ENCODE measurements at places on chromosomes 2 and 18. TPM values are rescaled to one million over a fixed set of nuclear protein-coding genes. Genes with fewer than 3 reads are reported as not detected.

The KCNG2 gene
- not detected for total RNA-seq

The SP5 gene
- total RNA-seq: not detected

The CYP27C1 gene
- total RNA-seq: not detected

The CCDC141 gene
- total RNA-seq: 8.2 TPM

The ZFAND2B gene
- 73.3 TPM for total RNA-seq

The DLX2 gene
- total RNA-seq: not detected

The PSMD14 gene
- 14.1 TPM for total RNA-seq

The GALNT5 gene
- total RNA-seq: not detected

The CFAP221 gene
- not detected for total RNA-seq

The GPR55 gene
- 8.3 TPM for total RNA-seq

The SANBR gene
- 6.0 TPM for total RNA-seq

The AQP12B gene
- total RNA-seq: not detected

The C1QL2 gene
- not detected for total RNA-seq

The CRACDL gene
- total RNA-seq: 1.1 TPM

The MAP3K19 gene
- not detected for total RNA-seq

The DNAJC5G gene
- total RNA-seq: not detected

The ANKRD62 gene
- not detected for total RNA-seq

The CELF4 gene
- not detected for total RNA-seq

The ACADL gene
- total RNA-seq: not detected

The RBM43 gene
- total RNA-seq: 20.7 TPM

The OSR1 gene
- not detected for total RNA-seq

The ABCB11 gene
- not detected for total RNA-seq

The TBC1D8 gene
- 2.4 TPM for total RNA-seq

The CAVIN2 gene
- total RNA-seq: not detected

The PTPRN gene
- total RNA-seq: not detected

The INHA gene
- not detected for total RNA-seq

The PID1 gene
- total RNA-seq: 0.47 TPM

The GEN1 gene
- total RNA-seq: 6.2 TPM

The ANKZF1 gene
- 244 TPM for total RNA-seq

The ASXL3 gene
- total RNA-seq: not detected

The ERFE gene
- not detected for total RNA-seq

The MSH2 gene
- total RNA-seq: 26.2 TPM

The UBE2F gene
- 35.7 TPM for total RNA-seq
